ENCODE measurements at places on chromosomes 2 and 18.
A peak's percentile ranks its signal among the peaks of the same experiment; 100 is the strongest.

DNA sequence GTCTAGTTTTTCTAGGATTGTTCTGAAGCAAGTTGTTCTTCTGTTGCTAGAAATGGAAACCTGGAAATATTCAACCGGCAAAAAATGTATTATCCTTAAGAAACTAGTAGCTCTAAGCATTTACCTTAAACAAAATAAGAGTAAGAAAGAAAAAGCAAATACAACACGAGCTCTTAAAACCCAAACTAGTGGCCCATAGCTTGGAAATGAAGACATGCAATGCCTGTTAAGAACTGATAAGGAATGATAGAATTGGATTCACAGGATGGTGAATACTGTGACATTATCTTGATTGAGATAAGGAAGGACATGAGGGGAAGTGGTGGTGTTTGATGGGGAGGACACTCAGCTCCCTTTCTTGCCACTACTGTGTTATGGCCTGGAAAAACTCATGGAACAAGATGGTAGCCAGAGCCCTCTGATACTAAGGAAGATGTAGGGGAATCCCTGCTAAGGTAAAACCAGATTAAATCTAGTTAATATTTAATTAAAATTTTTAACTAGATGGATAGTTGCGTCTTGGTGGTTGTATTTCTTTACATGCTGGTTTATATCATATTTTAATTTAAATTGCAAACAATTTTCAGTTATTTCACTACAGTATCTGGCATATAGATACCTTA lies 193.8 kb downstream of the LPIN1 start:
- DNase-seq: no peak

DNA sequence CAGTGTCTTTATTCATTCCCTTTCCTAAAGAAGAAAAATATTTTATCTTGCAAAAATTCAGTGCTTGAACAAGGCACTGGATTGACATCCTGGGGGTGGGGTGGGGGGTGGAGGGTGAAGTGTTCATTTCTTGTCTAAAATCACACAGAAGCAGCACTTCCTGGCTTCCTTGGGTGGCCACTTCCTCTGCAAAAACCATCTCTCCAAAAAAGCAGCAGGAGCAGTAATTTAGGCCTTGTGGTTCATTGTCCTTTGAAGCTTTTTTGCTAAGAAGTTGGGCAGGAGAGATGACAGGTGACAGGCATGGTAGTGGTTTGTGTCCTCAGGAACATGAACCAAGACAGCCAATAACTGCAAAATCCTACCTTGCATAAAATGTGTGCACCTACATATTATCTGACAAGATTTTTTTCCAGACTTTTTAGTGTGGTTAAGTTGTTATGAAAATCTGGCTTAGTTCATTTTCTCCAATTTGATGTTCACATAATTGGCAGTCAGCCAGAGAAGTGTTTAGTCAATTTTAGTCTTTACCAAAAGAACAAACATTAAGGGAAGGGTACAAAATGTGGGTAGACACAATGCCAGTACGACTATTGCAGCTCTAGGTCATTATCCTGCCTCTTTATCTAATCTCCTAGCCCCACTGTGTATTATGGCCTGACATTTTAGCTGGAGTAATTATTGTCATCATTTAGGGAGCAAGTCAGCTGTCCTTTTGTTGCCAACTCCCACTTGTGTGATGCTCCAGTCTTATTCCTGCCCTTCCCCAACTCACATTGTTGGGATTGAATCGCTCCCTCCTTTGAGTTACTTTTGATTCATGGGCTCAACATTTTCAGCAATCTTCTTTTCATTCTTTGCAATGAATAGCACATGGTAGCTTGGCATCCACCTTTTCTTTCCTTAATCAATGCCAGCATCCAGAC lies 177.2 kb downstream of the MYO3B start:
- no peak for DNase-seq

DNA sequence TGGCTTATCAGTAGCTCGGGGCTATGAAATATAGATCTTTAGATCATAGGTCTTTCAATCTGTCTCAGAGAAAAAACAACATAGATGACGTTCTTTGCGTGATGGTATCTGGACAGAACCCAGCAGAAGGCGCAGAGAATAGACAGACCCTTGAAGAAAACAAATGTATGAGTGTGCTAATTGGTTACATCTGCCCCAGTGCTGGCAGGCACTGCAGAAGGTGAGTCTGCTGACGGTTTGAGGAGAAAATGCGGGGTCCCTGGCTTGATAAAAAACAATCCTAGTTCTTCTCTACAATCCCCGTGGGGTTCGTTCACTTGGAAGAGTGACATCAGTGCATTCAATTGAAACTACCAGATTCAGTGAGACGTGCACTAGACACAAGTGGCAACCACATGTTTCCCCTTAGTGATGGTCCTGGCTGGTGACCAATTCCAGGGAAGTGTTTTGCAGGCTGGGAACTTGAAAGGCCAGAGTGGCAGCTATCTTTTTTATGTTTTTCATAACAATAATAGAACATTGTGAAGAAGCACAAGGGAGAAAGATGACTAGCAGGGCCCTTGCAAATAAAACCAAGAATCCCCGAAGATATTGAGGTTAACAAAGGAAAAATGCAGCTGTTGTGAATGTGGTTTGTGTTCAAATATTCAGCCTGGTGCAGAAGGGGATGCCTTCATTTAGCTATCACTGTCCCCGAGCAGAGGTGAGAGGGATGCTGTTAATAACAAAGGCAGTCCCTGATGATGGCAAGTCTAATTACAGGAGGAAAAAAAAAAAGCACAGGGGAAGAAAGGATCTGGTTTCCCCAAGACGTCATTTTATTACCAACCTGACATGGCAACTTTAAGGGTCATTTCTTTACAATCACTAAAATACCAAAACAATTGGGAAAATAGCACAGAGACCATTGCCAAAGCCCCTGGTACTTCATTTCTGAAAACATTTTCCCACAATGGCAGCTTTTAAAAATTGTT lies 337.6 kb upstream of the FIGN start:
- DNase-seq: no peak

DNA sequence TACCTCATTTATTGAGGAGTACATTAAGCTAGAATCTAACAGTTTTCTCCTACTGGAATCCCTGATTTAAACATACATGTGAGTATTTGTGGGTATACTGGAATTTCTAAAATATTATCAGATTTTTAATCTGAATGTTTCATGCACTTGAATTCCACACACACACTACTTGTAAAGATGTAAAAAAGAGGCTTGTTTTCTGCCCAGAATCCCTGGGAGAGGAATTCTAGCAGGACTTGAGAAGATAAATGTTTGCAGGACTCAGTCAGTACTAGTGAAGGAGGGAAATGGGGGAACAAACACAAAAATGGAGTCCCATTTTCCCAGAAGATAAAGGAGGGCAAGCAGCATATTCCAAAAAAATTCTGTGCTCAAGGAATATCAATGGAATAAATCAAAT lies 17.0 kb downstream of the COL5A2 start:
- DNase-seq: no peak

GRCh38 chr2:146873646-146874259 lies 971.1 kb upstream of the ACVR2A start:
- no peak for DNase-seq

DNA sequence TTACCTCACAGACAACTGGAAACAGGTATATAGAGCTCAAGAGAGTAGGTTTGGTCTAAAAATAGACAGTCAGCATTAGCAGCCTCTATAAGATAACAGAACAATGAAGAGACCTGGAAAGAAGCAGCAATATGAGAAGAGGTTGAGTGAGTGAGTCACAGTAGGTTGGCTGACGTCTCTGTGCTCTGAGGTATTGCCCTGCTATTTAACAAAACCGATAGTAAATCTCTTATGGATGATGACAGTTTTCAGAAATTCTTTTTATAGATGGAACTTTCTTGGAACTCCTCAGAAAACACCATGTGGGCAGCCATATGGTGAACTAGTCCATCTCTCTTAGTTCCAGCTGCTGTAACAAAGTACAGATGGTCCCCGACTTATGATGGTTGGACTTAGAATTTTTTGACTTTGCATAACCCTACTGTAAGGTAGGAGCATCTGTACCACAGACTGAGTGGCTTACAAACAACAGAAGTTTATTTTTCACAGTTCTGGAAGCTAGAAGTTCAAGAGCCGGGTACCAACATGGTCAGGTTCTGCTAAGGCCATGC lies 123.5 kb downstream of the MBD2 start:
- no peak for DNase-seq

DNA sequence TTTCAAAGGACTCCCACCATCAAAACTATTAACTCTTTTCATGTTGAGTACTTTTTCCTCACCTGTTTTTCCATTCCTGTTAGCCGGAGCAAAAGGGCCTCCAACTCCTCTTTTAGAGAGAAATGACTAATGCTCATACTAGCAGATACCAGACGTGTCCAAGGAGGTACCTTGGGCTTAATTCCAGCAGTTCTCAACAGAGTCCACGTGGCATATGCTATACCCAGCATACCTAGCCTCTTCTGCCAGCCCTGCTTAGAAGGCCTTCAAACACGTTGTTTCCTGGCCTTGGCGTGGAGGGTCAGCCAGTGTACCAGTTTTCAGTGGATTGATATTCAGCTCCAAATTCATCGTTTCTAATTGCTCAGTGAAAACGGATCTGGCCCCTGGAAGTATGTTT lies 123.9 kb downstream of the MGAT5 start:
- DNase-seq: no peak

GRCh38 chr2:218959141-218959731 lies at the start of gene CDK5R2:
TSS of gene CDK5R2 (plus strand) at chr2:218959666. CDS start at chr2:218959821, 155 bp downstream.
- peak; percentile 23 for DNase-seq

DNA sequence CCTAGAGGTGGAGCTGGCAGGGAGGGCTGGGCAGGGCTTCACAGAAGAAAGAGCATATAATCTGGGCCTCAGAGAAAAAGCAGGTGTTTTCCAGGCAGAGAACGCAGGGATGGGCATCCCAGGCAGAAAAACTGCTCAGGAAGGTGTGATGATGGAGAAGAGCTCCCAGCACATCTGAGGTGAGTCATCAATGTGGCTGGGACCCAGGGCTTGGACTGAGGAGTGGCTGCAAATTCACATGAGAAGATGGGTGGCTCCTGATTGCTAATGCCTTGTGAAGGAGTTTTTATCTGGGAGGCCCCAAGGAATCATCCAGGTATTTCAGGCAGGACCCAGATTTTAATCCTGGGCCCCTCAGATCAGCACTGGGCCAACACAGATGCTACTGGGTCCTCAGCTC lies 10.2 kb downstream of the IL1F10 start:
- no peak for DNase-seq

DNA sequence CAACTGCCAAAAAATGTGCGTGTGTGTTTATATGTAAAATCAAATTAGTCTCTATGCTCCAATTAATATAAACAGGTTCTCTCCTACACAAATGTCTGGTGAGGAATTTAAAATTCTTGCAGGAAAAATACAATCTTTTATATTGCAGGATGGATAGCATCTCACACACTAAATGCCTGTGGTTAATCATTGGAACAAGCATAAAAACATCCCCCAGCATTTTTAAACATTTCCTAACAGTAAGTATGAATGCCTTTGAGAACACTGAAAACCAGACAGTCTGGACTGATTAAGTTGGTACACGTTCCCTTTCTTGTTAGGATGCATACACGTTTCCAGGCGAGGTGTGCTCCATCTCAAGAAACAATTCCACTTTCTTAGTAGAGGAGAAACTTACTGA lies 29.9 kb upstream of the PDE1A start:
- no peak for DNase-seq

DNA sequence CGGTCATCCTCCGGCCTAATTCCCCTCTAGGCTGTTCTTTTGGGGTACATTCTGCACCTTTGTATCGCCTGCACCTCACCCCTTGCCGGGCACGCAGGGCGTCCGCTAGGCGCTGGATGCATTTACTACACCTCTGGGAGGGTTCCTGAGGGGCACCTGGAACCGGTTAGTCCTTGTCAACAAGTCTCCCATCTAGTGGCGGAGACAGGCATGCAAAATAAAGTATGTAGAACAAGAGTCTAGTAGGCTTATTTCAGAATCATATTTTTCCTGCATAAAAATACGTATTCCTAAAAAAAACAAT lies 705 bp upstream of the TEX261 start:
- DNase-seq: no peak

DNA sequence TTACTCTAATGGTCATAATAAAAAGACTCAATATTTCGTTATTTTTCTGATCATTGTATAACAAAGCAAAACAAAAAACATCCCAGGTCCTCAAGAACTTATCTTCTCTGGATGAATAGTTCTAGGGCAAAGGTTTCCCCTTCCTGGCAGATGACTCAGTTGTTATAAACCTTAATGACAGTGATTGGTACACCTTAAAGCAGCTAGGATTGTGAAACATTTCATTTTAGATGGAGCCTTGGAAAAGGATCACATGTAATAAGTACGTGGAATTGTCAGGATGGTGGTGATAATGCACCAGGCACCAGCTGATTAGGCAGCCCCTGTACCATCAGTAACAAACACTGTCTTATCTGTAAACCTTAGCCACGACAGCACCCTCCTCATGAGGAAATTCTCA lies 47.2 kb downstream of the MEP1B start:
- DNase-seq: no peak
